ENCODE measurements at places on chromosomes 11 and 22. TPM values are rescaled to one million over a fixed set of nuclear protein-coding genes. Genes with fewer than 3 reads are reported as not detected.

- no peak for DNase-seq
These were observed 66.5 kb downstream of the SLC35F2 start for GRCh38 chr11:107792049-107792443.

- DNase-seq = peak; percentile 36
These were observed 128.6 kb upstream of the DDI1 start for GRCh38 chr11:103907548-103908455.

The KCNJ11 gene
- total RNA-seq = 0.12 TPM

- DNase-seq = no peak
These were observed 6.3 kb upstream of the LRRC32 start for GRCh38 chr11:76676636-76677457.

GRCh38 chr11:14073849-14074476, 111.4 kb downstream of the SPON1 start:
- DNase-seq = no peak

DNA sequence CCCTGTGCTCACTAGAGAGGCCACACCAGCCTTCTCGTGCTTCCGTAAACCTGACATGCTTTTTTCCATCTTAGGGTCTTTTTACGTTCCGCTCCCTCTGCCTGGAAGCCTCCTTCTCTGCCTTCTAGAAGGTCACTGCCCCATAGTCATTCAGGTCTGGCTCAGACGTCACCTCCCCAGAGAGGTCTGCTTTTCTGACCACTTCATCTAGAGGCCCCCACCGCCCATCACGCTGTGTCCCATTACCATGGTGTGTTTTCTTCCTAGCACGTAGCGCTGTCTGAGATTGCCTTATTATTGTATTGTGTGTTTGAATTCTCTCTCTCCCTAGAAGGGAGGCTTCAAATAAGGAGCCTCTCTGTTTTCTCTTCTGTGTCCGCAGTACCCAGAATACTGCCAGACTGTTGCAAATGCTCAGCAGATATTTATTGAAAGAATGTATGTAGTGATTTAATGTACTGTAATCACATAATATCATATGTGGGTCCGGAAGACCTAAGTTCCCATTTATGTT, 10.0 kb downstream of the TAB1 start:
- DNase-seq = no peak
